ENCODE measurements at places on chromosomes 12 and 14. TPM values are rescaled to one million over a fixed set of nuclear protein-coding genes. Genes with fewer than 3 reads are reported as not detected.
A peak's percentile ranks its signal among the peaks of the same experiment; 100 is the strongest.

- DNase-seq, result no peak
These were observed 1116.0 kb upstream of the TMEM132C start for GRCh38 chr12:127150956-127151355.

Gene IFI27L2
- 187 TPM for polyA plus RNA-seq

DNA sequence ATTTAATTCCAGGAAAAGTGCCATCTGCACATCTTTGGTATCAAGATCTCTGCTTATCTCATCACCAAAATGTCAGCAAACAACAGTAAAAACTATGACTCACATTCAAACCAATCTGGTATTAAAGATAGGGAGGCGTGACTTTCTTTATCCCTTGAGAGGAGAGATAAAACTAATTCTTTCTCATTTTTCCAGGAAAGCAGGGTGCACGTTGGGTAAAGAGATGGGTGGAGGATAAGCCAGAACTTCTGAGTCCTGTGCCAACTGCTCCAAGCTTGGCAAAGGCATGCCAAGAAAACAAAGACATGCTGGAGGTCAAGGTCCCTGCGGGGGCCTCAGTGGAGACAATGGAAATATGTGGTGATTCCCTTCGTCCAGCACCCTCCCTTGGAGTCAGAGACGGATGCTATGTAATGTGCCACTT, 225.8 kb upstream of the PLXNC1 start:
- no peak for DNase-seq

DNA sequence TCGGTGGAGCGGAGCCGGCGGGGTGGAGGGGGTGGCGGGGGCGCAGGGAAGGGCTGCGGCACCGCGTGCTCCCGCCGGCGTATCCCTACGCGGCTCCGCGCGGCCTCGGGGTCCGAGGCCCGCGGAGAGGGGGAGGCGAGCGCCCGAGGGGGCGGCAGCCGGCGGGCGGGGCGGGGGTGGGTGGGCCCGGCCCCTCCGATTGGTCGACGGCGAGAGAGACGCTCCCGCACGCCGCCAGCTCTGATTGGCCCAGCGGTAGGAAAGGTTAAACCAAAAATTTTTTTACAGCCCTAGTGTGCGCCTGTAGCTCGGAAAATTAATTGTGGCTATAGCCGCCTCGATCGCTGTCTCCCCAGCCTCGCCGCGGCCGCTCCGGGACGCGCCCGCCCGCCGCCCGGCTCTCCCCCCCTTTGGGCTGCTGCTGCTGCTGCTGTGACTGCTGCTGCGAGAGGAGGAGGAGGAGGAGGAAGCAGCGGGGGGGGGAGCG, at the start of gene FOXG1:
Gene FOXG1, plus strand, starts transcription at position 319 of the 487 bp plus-strand sequence. CDS start 493 bp downstream, outside the sequence.
- no peak for DNase-seq

DNA sequence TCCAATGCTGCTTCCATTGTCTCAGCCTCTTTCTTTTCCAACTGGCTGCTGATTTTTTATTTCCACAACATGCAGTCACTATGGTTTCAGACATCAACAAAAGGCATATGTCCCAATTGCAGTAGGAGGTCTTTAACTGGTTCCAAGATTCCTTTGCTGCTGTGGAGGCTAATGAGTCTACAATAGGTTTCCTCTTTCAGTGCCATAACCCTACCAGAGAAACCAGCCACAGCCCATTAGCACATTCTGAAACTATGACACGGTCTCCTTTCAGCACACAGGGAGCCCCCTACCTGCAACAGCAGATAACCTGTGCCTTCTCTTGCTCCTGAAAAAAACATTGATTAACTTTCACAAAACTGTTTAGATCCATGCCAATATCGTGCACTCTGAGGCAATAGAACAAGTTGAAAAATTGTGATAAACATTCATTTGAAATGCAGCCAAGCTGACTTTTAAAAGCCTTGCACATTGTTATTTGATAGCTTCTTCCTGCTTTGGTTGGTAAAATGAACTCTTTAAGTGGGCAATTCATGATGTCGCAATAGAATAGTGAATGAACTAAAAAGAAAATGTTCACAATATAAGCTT, 32.4 kb downstream of the PLEKHG7 start:
- peak; percentile 92 for DNase-seq

- DNase-seq, result no peak
These were observed 236.2 kb downstream of the EGLN3 start for GRCh38 chr14:33714527-33715226.

DNA sequence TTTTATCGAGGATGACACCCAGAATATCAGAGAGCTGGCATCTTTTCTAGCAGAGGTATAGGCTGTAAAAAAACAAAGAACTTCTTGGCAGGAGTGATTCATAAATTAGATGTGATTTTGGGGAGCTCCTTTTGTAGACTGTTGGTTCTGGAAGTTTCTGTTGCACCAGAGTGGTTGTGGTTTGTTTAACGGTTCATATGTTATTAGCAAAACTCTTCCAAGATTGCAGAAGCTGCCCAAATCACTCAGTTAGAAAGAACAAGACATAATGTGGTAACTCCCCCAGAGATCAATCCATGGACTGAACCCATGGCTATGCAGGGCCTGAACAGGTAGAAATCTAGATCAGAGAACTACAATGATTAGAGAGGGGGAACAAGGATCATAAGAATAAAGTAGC, 6.7 kb upstream of the RNASE10 start:
- no peak for DNase-seq

DNA sequence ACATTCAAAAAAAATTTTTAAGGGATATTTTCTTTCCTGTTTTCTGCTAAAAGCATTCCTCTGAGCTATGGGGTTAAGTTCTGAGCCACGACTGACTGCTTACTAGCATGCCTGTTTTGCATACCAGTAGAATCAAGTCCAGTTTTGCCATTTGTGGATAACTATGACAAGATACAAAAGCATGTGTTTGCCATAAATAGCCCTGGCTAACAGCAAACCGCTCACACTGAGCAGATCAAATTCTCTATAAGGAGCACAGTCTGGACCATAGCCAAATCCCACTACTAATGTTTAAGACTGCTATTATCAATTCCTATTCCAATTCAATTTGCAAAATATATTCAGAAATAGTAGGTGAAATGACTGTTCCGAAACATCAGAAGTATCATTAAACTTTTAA, 3.2 kb downstream of the CFL2 start:
- peak; percentile 94 for DNase-seq

- DNase-seq, result no peak
These were observed 45.7 kb upstream of the PRPF39 start for GRCh38 chr14:45038256-45038655.

DNA sequence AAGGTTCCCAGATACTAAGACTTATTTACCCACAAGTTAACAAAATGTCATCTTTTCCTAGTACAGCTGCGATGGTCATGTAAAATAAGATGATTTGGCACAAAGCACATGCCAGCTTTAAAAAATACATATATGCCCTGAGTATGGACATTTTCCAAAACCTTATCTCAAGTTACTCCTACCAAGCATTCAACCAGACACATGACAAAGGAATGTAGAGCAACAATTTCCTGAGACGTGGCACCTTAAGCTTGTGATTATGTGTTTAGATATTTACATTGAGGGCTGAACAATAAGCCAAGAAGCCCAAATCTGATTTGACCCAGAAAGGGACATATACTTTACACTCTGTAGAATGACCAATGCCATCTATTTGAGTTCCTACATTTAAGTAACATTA, 24.5 kb upstream of the OVCH1 start:
- peak; percentile 43 for DNase-seq

DNA sequence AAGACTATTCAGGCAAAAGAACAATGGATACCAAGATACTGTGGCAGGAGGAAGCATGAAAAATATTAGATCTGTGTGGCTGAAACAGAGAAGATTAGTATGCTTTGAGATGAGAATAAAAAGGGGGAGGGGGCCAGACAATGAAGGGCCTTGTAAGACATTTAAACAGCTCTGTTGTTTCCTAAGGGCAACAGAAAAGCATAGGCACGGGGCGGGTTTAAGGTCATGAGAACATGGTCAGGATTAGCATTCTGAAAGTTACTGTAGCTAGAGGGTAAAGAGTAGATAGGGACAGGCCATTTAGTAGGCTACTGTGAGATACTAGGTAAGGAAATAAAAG, 18.6 kb downstream of the INTS13 start:
- no peak for DNase-seq

Gene ASIC1
- 9.9 TPM for polyA plus RNA-seq
